ENCODE measurements at places on chromosomes 5 and 9.

DNA sequence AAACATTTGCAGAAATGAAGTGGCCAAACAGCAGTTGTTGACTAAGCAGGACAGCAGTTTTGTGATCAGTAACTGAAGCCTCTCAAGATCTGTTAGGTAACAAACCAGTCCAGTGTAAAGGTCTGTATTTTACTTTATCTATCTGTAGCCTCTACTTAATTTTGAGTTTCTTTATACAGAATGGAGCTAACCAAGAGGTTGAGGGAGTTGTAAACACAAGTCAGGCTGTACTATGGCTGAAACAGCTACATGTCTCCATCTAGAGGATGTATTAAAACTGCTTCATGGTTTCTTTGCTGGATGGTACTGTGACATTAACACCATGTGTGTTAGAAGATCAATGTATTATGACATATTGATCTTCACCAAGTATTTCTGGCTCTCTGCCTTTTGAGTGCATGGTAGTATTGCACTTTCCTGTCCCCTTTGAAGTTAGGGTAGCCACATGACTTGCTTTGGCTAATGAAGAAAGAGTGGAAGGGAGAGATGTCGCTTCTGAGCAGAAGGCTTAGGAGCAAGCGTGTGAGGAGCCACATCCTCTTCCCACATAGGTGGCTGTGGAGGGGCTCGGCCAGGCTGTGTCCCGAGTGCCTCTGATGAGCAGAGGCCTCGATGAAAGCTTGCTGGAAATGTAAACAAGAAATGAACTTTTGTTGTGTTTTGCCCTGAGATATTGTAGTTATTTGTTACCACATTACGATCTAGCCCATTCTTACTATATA is 105.6 kb upstream of the PCA3 start:
- DNase-seq, result no peak

- DNase-seq, result no peak
Measured at GRCh38 chr5:60010328-60010727, 116.8 kb upstream of the PDE4D start.

DNA sequence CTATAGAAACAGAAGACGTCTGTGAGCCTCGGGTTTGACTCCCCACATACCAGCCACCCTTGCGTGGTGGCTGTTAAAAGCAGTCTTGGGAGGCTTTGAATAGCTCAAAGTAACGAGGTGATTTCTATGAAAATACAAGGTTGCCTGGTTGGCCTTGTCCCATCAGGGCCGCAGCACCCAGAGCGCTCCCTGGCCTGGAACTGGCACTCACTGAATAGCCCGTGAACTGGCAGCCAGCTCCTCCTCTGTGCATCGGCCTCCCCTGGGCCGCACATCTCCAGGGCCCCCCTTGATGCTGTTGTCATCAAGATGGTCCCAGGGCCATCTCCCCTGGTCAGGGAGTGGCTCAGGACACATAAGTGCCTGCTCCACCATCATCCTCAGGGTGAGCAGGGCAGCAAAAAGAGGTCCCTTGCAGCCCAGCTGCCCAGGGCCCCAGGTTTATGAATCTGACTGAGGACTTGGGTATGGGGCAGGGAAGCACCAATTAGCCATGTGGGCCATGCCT is 144.6 kb upstream of the PPP1R26 start:
- DNase-seq, result no peak

GRCh38 chr5:170746075-170746960 is 37.2 kb upstream of the GABRP start:
- DNase-seq, result no peak

DNA sequence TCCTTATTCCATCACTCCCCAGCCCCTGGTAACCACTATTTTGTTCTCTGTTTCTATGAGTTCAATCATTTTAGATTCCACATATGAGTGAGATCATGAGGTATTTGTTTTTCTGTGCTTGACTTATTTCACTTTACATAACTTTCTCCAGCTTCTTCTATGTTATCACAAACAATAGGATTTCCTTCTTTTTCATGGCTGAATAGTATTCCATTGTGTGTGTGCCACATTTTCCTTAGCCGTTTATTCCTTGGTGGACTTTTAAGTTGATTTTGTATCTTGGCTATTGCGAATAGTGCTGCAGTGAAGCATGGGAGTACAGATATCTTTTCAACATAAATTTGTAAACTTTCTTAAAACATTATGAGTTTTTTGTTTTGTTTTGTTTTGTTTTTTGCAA is 15.1 kb downstream of the SYK start:
- no peak for DNase-seq

DNA sequence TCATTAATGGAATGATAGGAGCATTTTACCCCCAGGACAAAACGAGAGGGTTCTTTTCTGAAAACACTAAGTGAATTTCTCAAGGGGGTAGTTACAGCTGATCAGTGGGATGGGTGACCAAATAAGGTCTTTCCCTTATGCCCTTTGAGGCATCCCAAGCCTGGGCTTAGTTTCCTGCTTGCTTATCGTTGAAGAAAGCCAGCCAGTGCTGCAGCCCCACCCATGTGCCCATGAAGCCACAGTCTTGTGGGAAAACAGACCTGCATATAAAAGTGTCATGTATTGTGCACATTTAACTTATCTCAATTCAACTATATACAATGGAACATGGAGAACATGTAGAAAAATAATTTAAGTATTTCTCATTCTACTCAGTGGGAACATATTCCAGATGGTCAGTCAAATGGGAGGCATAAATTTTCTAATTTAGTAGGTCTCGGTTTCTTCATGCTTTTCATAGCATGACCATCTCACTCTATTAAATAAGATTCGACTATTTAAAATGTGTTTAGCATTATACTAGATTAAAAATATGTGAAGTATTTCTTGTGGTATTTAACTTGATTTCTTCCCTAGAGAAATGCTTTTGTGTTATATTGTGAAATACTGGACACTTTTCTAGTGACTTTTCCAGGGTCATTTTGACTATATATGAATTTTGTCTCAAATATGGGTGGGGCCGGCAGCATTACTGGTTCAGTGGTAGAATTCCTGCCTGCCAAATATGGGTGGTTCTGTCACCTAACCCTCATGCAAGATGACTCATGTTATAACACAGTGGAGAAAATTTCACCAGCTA is 189.7 kb upstream of the SGCD start:
- no peak for DNase-seq
